D721Med (cell line): ENCODE measurements at places on chromosomes 16 and 17.

DNA sequence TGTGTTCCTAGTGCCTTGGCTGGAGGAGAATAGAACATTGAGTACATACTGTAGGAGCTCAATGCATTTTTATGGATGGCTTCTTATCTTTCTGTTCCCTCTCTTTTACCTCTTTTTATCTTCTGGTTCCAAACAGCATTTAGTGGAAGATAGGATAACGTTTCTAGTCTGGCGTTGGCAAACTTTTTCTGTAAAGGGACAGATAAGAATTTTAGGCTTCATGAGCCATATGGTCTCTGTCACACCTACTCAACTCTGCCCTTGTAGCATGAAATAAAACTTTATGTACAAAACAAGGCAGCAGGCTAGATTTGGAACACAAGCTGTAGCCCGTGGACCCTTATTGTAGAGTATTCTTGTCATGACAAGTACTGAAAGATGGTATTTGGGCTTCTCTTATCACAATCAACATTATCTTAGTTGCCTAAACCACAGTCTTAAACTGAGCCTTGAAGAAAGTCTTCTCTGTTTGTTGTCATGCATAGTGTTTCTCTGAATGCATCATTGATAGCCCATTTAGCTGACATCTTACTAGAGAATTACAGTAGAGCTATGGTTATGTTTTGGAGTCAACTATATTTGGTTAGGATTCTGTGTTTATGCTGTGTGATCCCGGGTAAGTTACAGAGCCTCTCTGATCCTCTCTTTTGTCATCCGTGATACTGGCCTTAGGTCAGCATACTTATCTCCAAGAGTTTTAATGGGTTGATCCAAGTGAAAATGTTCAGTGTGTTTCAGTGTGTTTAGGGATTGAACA lies 80.2 kb downstream of the HS3ST4 start:
- DNase-seq, result no peak

DNA sequence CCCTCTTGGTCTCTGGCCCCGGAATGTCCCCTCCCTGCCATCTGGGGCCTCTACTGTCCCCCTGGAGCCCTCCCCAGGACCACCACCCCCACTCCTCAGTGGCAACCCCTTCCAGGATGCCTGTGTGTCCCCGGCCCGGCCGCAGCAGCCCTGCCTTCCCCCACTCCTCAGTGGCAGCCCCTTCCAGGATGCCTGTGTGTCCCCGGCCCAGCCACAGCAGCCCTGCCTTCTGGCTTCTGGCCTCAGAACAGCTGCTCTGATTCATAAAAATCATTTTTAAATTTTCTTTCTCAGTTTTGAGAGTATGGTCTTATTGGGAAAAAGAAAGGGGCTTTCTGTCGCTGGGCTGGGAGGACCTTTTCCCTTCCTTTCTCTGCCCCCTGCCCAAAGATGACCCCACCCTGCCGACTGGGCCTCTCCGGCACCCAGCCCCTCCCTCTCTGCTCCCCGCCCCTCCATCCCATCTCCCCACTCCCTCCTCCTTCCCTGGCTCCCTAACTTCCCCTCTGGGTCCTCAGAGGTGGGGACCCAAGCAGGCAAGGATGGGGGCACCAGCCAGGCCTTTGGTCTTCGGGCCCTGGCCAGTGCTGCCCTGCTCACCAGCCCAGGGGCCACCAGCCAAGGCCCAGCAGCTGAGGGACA lies 40.5 kb downstream of the BAHCC1 start:
- DNase-seq, result no peak

DNA sequence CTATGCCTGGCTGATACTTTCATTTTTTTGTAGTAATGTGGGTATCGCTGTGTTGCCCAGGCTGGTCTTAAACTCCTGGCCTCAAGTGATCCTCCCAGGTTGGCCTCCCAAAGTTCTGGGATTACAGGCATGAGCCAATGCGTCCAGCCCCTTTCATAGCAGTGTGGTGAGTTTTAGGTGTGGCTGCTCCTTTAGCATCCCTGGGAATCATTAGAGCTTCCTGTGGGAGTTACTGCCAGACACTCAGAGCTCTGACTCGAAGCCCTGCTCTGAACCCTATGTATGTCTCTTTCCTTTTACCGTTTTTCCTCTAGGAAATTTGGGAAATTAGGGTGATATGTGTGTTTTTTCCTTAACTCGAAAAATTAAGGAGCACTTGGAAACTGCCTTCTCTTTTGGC lies 44.5 kb downstream of the NDE1 start:
- DNase-seq, result no peak

- no peak for DNase-seq
Observed at GRCh38 chr16:85917012-85917411, 18.1 kb downstream of the IRF8 start.

- DNase-seq, result no peak
Observed at GRCh38 chr16:86044881-86045590, 146.1 kb downstream of the IRF8 start.

GRCh38 chr17:61551255-61551742 lies 39.7 kb downstream of the NACA2 start:
- DNase-seq, result no peak

- no peak for DNase-seq
Observed at GRCh38 chr16:3587547-3588110, 10.4 kb upstream of the NLRC3 start.

GRCh38 chr16:3701531-3701930 lies 15.8 kb downstream of the TRAP1 start:
- DNase-seq, result no peak

- DNase-seq, result no peak
Observed at GRCh38 chr17:66451188-66452149, 149.1 kb downstream of the PRKCA start.

GRCh38 chr17:27569884-27570577 lies 61.0 kb upstream of the LGALS9 start:
- DNase-seq, result no peak

GRCh38 chr17:35584061-35584460 lies 3.1 kb upstream of the AP2B1 start:
- DNase-seq, result no peak

- no peak for DNase-seq
Observed at GRCh38 chr17:4247971-4248388, 15.8 kb downstream of the ANKFY1 start.

- DNase-seq, result peak; percentile 74
Observed at GRCh38 chr16:24036614-24037013, 200.8 kb downstream of the PRKCB start.

GRCh38 chr16:67764158-67764667 lies 42.1 kb downstream of the RANBP10 start:
- DNase-seq, result no peak

GRCh38 chr17:18116078-18116477 lies 7.5 kb downstream of the MYO15A start:
- DNase-seq, result no peak

DNA sequence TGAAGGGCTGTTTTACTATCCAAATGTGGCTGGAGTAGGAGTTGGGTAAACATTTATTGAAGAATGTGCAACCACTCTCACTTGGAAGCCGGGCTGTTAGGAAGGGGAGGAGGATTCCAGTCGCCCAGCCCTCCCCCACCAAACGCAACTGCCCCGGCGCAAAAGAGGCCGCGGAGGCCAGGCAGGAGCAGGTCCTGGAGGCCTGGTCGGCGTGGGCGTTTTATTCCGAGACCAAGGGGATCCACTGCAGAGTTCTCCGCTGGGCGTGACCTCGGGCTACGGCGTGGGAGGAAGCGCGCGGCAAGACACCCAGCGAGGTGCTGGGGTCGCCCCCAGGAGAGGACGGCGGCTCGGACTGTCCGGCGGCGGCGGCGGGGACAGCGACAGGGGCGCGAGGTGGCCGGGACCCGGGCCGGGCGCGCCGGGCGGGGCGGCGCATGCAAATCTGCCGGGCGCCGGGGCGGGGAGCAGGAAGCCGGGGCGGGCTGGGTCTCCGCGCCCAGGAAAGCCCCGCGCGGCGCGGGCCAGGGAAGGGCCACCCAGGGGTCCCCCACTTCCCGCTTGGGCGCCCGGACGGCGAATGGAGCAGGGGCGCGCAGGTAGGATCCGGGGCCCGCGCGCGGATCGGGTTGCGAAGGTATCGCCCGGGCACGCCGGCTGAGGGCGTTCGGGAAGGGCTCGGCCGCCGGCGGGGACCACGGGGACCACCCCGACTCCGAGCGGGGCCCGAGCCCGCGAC lies at the start of gene IL4R:
Gene IL4R, plus strand, starts transcription at position 553 of the 739 bp plus-strand sequence. CDS start 26,230 bp downstream, outside the sequence.
- DNase-seq, result no peak

DNA sequence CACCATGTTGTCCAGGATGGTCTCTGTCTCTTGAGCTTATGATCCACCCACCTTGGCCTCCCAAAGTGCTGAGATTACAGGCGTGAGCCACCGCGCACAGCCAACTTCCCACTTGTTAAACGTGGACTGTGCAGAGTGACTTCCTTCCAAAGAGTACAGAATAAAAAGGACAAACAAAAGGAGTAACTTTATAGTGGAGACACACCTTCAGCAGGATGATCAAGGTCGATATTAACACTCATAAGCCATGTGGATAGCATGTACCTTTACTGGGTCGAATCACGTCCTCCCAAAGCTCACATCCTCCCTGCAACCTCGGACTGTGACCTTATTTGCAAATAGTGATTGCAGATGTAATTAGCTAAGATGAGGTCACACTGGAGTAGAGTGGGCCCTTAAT lies 10.1 kb upstream of the ZFP1 start:
- DNase-seq, result no peak

- DNase-seq, result no peak
Observed at GRCh38 chr17:72111336-72111923, 9.4 kb upstream of the SOX9 start.

DNA sequence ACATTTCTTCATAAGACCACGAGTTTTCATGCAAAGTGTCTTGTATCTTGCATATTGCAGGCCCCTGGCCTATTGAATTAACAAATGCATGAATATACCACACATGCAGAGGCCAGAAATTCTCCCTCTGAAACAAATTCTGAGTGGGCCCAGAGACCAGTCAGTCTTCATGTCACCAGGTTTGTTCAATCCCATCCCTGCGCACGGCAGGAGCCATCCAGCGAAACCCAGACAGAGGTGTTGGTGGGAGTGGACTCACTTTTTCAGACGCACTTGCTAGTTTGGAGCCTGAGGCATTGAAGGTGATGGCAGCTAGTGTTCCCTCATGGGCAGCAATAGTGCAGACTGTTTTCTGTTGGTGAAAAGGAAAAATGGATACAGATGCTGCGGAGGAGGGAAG lies 21.9 kb downstream of the WIPI1 start:
- no peak for DNase-seq

DNA sequence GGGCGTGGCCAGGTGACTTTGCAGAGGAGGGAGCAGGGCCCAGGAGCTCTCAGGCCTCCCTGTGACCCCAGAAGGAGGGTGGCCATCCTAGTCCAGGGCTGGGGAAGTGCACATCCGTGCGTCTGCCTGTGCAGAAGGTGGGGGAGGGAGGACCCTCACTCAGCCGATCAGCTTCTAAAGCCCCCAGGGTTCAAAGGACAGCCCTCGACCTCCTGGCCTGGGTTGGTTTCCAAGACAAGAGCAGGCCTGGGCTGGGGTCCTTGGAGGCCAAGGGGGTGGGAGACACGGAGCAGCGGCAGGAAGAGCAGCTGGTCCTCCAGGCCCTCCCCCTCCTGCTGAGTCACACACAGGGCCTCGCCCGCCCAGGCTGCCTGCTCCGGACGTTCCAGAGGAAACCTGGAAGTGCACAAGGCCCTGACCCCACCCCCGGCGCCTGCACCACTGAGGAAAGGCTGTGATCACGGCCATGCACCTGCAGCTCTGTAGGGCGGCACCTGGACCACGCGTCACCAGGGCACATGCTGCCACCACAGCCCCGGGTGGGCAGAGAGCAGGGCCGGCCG lies 67.1 kb upstream of the ZNF469 start:
- no peak for DNase-seq

GRCh38 chr16:5523829-5524228 lies 426.2 kb upstream of the EEF2KMT start:
- no peak for DNase-seq

- no peak for DNase-seq
Observed at GRCh38 chr17:49505854-49506253, 10.8 kb downstream of the NGFR start.

DNA sequence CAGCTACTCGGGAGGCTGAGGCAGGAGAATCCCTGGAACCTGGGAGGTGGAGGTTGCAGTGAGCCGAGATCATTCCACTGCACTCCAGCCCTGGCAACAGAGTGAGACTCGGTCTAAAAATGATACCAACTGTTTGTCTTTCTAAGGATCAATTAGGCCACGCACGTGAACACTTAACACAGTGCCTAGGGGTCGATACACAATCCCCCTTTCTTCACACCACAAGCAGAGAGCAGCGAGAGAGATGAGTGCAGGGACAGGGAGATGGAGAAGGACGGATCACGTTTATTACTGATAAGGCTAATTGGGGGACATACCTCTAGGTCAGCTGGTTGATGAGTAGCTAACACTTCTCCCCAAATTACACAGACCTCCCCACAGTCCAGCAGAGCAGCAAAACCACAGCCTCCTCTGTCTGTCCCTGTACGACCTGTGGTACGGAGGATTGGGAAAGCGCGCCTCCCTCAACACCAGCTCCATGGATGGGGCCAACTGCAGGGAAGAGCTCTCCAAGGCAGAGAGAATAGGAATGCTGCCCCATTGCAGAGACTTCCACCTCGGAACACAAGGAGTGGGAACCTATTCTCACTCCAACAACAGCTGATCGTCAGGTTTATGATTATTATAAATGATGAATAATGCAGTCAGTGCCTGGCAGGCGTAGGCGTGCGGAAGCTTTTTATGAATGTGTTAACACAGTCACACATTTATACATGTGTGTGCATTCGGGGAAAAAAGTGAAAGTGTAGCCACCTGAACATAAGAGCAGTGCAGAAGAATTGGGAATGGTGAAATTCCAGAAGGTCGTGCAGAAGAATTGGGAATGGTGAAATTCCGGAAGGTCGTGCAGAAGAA lies 155.1 kb downstream of the C16orf95 start:
- DNase-seq, result no peak

GRCh38 chr17:6241996-6242395 lies 171.8 kb downstream of the WSCD1 start:
- DNase-seq, result no peak

DNA sequence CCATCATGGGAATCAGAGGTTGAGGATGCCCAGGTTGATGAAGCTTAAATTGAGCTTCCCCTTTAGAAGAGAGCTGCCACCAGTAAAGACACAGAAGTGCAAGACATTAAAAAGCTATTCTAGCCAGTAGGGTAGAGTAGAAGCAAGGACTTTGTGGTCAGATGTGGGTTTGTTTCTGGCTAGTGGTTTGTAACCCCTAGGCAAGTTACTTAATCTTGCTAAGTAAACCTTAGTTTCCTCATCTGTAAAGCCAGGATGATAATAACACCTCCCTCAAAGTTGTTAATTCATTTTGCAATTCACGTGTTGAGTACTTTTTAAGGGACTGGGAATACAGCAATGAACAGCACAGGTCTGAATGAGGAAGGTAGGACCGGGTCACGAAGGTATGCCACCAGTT lies 3.6 kb downstream of the SNTB2 start:
- no peak for DNase-seq

GRCh38 chr16:969508-970385 lies 1.0 kb downstream of the LMF1 start:
- no peak for DNase-seq

- no peak for DNase-seq
Observed at GRCh38 chr16:27379919-27380318, 22.1 kb upstream of the IL21R start.

- no peak for DNase-seq
Observed at GRCh38 chr17:1880851-1881630, 51.2 kb downstream of the RPA1 start.
